HCEC 1CT (cell line): ENCODE measurements at places on chromosomes 2 and 18.
A peak's percentile ranks its signal among the peaks of the same experiment; 100 is the strongest.

DNA sequence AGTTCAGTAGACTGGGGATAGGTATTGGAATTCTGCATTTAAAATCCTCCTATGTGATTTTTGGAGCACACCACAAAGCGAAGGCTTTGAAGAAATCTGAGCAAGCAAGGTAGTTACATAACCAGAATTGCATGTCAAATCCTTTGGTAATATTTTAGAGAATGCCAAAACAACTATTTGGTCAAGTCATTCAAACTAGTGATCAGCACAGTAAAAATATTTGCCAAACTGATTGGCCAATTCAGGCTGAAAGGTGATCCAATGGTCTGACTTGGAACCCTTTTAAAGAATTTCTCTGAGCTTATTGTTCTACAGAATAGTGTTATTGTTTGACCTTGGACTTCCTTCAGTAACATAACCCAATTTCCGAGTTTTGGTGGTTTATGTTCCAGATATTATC lies 214.2 kb upstream of the ETAA1 start:
- no peak for DNase-seq

- DNase-seq, result peak; percentile 45
Observed at GRCh38 chr2:36572719-36573059, 25.3 kb downstream of the FEZ2 start.

DNA sequence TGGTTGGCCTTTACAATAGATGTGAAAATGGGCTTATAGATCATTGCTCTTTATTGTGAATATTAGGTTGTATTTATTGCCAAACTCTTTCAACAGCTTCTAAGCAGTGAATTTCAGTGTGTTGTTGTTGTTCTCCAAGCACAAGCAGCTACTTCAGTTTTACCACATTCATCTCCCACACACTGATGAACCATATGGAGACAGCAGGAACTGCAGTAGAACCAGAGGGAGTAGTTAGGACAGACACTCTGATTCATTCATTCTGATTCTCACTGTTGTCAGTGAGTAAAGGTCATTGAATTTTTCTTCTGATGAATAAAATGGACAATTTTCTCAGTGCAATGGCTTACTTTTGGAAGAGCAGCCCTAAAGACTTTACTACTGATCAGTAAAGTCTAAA lies 40.2 kb downstream of the CCDC74A start:
- no peak for DNase-seq

DNA sequence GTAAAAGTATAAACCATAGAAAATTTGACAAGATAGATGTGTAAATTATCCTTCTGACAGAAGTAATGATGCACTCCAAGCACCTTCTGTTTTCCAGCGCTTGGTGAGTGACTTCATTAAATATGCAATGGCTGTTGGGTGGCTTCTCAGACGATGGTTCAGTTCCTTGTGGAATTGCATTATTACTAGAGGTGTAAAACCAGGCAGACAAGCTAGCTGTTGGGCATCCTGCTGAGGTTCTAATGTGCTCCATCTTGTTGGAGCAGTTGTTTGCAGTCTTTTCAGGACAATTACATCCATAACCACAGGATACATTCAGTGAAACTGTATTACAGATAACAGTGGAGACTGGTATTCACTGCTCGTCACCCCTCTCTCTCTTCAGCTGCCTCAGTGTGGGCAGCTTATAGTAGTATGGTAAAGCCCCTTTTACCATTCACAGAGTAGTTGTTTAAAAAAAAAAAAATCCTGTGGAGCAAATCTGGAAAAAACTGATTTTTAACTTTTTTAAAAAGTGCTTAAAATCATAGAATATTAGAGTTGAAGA lies 143.5 kb downstream of the AGPS start:
- no peak for DNase-seq

- DNase-seq, result no peak
Observed at GRCh38 chr18:5543036-5543680, 639 bp downstream of the EPB41L3 start.

DNA sequence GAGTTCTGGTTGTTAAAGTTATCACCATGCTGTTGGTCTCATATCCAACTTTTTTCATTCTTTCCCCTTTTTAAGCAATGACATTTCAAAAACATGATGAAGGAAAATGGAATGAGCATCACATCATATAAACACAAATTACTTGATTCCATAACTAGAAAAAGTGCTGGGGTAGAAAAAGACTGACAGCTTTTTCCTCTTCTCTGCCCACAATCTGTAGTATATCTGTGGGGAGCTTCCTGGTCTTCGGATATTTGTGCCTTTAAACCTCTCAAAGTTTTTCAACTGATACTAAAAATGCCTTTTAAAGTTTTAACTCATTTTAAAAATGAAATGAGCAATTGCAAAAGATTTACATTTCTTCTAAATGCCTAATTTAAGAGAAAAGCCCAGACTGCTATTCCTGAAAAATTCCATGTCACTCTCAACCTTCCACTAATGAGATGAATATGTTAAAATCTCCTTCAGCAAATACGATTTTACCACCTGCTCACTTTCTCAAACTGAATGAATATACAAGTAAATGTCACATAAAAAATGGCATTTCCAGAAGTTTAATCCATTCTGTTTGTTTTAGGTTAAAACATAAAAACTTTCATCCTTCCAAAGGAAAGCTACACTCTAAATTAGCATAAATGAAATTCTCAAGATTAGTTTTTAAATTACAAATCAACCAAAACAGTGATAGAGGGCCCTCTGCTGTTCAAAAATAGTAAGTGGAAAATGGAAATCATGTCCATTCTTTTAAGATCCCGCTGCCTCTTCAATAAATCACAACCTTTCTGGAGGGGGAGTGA lies 2.1 kb downstream of the DNAH7 start:
- DNase-seq, result peak; percentile 29

- no peak for DNase-seq
Observed at GRCh38 chr2:235084424-235084823, 132.6 kb downstream of the SH3BP4 start.

DNA sequence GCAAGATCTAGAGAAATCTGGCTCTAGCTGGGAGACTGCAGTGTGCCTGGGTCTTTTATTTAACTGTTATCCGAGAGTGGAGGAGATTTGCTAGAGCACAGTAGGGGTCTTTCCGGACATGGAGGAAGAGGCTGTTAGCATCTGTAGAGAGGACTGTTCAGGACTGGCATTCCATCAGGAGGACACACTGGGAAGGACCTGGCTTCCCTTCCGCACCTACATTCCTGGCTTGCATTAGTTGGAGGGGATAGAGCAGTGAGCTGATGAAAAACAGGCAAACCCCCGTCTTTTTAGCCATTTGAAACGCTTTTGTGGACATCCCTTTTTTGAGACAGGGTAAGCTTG lies 874 bp upstream of the PIEZO2 start:
- no peak for DNase-seq

DNA sequence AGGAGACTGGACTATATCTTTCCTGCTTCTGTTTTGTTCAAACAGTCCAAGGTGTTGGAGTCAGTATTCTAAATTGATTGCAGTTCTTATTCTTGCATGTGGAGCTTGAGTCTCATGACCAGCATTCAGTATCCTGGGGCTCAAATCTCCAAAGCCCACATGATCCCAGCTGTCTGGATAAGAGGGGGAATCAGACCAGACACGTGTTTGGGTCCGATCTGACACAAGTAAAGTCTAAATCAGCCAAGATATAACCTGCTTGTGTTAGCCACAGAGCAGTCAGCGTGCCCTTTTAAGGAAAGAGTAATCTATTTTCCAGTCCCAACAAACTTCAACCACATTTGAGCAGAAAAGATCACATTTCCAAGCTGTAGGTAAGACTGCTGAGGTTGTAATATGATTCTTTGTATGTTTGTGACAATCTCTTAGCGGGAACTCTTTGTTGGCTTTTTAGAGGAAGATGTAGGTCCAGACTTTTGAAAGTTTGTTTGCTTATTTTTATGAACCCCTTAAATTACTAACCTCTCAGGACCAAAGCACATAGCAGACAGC lies 334.6 kb downstream of the SLC4A3 start:
- DNase-seq, result no peak

DNA sequence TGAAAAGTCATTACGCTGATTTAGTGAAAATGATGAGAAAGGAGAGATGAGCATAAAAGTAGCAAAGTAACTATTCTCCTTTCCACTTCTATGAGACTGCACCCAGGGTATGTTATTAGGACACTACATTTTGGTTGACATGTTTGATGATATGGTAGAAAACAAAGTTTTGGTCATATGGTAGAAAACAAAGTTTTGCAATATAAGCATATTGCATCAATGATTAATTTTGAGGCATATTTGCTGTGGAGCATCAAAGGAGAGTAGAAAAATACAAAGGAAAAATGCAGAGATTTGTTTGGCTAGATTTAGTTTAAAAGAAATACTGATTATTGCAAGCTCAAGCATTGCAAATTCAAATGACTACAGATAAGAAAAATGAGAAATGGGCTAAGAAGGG lies 182.1 kb downstream of the KCNH7 start:
- no peak for DNase-seq

GRCh38 chr2:192070099-192070498 lies 124.6 kb downstream of the TMEFF2 start:
- peak; percentile 36 for DNase-seq

GRCh38 chr2:64251497-64252250 lies 107.5 kb upstream of the PELI1 start:
- no peak for DNase-seq

DNA sequence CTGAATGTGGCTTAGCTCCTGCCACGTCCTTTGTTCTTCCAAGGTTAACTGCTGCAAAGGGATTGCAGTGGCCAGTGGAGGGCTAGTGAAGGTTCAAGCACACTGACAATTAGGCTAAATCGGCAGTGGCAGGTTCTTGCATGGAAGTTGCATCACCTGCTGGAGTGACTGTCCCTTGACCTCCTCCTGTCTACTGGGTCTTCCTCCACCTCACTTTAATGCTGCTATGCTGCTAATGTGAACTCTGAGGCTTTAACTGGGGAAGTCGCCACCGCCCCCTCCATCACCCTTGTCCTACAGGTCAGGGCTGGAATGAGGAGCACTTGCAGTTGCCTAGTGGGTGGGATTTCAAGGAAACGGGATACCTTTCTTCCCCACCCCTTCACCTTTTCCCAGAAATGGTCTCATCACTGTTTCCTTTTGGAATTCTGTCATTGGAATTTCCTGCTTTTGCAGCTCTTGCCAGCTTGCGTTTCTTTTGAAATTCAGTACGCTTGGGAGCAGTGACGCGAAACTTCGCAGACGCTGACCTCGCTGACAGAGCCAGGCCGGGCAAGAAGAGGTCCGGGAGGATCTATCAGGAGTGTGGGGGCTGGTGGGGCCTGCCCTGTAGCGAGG lies 150.3 kb downstream of the SH3RF3 start:
- no peak for DNase-seq

GRCh38 chr2:175154661-175155082 lies 13.3 kb downstream of the ATF2 start:
- peak; percentile 92 for DNase-seq

DNA sequence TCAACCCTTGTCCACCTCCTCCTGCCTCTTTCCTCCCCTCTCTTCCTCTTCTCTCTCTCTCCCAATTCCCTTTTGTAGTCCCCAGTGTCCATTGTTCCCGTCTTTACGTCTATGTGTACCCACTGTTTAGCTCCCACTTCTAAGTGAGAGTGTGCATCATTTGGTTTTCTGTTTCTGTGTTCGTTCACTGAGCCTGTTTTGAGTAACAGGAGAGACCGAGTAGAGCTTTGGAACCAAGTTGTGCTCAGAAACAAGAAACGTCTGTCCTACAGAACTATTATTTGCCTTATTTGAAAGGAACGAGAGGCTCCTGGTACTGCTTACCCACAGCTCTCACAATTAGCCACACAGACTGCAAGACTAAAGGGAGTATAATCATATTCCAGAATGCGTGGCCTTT lies 50.1 kb upstream of the MAPRE2 start:
- DNase-seq, result no peak

- no peak for DNase-seq
Observed at GRCh38 chr18:36582988-36583745, 245.6 kb downstream of the TPGS2 start.

DNA sequence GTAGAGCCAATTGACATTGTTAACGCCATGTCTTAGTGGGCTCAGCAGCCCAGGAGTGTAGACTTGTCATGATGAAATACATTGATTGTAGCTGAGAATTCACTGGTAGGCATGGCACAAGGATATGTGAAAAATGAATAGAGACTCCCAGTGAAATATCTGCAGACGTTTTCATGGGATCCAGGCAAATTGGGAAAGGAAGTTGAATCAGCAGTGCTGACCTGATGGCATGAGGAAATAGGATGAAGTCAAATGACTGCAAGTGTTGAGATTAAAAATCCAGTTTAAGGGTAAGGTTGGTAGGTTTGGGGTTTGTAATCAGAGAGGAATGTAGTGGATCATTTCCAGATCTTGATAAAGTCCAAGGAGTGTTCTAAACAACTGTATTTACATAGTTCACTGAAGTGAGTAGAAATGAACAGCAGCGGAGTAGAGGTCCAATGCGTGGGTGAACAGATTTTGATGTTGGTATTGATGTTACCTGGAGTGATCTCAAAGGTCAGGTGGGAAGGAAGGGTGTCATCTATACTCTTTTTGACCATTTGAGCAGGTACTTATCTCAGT lies 24.6 kb downstream of the INSIG2 start:
- DNase-seq, result peak; percentile 84

GRCh38 chr2:54559593-54560145 lies 103.5 kb downstream of the SPTBN1 start:
- peak; percentile 89 for DNase-seq

- DNase-seq, result no peak
Observed at GRCh38 chr2:147614471-147614870, 230.4 kb upstream of the ACVR2A start.

DNA sequence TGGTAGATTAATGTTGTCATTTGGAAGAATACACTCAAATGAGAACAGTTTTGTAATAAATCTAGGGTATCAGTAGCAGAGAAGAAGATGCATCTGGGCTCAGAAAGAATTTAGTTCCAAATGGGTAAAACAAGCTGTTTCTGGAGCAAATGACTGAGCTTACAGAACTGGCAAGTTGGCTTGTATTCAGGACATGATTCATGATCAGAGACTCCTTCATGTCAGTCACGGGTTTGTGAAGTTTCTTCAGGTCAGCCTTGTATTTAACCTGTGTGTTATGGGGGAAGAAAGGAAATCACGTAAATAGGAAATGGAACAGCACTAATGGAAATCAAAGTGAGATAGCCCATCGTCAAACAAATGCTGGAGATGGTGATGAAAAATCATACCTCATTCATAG lies 109.1 kb downstream of the RIF1 start:
- DNase-seq, result peak; percentile 40

DNA sequence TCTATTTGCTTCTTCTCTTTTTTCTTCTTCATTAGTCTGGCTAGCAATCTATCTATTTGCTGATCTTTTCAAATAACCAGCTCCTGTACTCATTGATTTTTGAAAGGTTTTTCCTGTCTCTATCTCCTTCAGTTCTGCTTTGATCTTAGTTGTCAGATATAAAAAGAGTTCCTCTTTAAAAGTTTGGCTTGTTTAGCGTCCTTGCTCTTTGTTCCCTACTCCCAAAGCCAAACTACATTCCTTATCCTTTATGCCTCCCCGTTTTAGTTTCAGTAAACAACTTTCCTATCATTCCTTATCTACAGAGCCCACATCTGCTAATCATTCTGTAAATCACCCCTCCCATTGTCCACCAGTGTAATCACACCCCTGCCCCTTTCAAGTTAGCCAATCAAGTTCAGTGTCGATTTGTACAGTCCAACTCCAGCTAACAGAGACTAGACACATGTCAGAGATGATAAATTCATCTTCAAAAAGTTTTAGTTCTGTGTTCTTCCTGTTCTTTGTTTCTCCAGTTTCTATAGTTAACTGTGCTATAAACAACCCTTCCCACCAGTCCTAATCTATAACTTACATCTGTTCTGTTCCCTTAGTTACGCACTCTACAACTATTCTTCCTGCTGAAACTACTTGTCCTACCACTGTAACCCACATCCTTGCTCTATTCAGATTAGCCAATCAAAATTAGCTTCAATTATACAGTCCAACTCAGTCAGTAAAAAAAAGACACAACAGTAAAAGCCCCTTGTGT lies 44.4 kb downstream of the TFPI start:
- no peak for DNase-seq
